Activated CD4-positive, alpha-beta T cell treated with anti-CD3 and anti-CD28 coated beads, Interleukin-2, Interleukin-6, amounts not matched to agents 100 ng/mL and 50 ng/mL, durations not matched to agents 16 hours and 8 hours (primary cell): ENCODE measurements at places on chromosomes 2 and 18.

GRCh38 chr2:38751596-38752410 lies 642 bp upstream of the SRSF7 start:
- no peak for DNase-seq

- no peak for DNase-seq
Observed at GRCh38 chr2:182898718-182899117, 32.3 kb upstream of the FRZB start.

GRCh38 chr18:63237881-63238692 lies 81.5 kb downstream of the BCL2 start:
- no peak for DNase-seq

DNA sequence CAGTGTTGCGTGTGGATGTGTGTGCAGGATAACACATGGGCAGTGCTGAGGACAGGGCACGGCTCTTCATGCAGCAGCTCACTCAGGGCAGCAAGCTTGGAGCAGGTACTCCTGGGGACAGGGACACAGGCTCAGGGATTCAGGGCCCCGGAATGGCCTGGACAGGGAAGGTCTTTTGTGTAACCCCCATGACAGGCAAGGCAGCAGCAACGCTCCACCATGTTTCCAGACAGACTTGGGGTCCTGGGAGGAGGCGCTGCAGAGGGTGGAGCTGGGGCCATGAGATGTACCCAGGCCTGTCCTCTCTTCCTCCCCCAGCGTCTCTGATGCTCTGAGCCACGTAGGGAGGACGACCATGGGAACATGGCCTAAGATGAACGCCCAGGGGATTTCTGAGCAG lies 58.3 kb downstream of the ADNP2 start:
- no peak for DNase-seq

GRCh38 chr18:63488160-63488559 lies 11.4 kb downstream of the SERPINB5 start:
- DNase-seq: no peak

DNA sequence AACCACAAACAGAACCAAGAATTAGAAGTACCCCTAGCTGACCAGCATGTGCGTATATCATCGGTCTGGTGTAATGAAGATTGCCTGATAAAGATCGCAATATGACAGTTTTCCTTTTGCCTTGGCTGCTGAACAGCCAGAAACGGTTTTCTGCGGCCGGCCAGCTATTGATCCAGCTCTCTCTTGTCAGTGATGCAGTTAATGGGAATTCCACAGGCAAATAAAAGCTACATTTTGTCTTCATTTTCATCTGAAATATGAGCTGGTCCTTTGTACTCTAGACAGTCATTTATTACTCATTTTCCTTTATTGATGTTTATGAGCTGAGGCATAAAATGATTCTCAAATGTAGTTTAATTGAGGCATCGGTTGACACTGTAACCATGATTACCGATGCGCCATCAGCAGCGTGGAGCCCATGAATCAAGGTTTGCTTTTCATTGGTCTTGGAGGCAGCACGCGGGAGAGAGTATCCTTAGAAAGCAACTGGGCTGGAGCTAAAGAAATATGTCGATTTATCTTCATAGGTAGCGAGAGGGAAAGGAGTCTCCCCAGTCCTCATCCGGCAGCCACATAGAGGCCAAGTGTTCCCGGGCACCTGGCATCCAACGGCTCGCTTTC lies 535.2 kb downstream of the GALR1 start:
- no peak for DNase-seq

DNA sequence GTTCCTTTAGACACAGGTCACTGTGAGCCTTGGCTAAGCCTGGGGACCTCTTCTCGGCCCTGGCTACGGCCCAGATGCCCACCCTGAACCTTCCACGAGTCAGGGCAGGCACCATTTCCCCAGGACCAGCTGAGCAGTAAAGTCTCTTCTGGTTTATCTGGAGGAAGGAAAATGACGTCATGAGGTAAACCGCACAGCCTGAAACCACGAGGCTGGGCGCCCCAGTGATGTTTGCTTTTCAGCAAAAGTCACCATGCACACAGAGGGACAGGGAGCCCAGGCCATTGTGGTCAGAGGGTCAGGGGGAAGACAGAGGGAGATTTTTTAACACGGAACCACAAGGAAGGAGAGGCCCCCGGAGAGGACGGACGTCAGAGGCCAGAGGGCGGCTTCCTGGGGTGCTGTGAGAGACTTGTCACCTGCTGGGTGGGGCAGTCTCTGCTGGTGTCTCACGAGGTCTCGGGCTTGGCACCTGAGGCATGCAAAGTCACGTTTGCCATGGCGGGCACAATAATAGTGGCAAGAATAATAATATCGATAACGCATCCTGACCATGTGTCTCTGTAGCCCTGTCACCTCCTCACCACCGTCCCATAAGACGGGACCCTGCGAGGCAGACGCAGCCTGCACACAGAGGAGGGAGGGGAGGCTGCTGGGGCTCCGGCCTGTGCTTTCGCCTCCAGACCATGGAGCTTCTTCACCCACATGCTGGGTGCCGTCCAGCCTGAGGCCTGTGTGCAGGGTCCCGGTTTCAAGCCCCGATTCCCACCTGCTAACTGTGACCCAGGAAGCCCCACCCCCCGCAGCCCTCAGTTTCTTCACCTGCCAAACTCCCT lies 33.2 kb upstream of the FOSL2 start:
- DNase-seq: peak; percentile 90

DNA sequence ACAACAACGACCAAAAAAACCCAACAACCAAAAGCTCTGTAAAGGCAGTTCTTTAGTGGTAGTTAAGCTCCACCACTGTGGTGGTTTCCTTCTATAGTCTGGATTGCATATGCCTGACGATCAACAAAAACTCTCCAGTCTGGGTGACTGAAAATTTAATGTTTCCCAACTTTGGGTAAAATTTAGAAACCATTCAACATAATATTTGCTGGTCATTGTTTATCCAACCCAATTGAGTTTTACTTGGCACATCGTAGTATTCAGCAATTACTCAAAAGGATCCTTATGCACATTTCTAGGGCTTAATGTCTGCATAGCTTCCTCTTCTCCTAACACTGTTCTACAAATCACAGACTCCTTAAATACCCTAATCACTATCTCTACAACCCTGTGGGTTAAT lies 1080.2 kb upstream of the NRXN1 start:
- no peak for DNase-seq

DNA sequence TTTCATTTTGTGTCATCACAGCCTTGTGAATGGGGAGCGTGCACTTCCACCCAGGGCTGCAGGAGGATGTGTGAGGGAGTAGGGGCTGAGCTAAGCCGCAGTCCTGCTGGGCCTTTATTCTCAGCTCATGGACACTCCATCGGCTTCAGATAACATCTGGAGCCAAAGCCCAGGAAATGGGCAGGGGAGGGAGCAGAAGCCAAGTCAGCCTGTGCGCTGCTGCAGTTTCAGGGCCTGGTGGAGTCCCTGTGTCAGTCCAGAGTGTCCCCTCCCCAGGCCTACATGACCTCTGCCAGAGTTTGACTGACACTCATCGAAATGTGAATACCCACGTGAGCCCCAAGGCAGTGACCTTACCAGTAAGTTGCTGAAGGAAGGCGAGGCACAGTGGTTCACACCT lies 242.2 kb downstream of the LOXHD1 start:
- DNase-seq: no peak

DNA sequence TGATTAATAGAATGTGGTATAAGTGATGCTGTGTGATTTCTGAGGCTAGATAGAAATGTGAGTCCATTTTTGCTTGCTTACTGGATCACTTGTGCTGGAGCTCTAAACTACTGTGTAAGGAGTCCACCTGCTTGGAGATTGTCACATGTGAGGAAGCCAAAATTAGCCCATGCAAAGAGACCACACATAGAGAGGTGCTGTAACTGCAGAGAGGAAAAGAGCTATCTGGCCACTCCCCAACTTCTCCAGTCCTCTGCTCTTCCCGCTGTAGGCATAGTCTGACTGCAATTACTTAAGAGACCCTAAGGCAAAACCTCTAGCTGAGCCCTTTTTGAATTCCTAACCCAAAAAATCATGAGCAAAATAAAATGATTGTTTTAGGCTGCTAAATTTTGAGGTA lies 120.6 kb upstream of the FBXO11 start:
- DNase-seq: no peak

GRCh38 chr2:160010361-160011145 lies 51.9 kb downstream of the PLA2R1 start:
- no peak for DNase-seq
